ELR (cell line): ENCODE measurements at places on chromosomes 4 and X.

DNA sequence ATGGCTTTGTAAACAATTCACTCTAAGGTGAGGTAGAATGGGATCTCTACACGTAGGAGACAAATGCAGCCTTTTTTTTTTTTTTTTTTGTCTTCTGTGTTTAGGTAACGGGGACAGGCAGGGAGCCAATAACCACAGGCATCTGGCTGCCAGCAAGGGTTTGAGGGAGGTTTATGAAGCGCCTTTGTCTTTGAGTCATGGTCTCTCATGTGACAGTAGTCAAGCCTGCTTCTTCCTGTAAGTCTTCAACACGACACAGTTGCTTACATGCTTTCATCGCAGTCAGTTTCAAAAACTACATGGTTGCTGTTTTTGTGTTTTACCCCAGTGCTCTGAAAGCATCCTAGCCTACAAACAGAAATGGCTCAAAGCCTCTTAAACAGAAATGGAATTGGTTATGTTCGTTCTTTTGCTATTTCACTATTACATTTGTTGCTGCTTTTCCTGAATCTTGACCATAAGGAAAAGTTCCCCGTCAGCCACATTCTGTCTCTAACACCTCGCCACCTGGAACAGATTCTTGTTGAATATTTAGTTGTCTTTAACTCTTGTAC is 127.8 kb upstream of the METTL14 start:
- peak; percentile 83 for DNase-seq

- DNase-seq = no peak
Observed at GRCh38 chrX:140292961-140293360, 211.9 kb downstream of the SOX3 start.

DNA sequence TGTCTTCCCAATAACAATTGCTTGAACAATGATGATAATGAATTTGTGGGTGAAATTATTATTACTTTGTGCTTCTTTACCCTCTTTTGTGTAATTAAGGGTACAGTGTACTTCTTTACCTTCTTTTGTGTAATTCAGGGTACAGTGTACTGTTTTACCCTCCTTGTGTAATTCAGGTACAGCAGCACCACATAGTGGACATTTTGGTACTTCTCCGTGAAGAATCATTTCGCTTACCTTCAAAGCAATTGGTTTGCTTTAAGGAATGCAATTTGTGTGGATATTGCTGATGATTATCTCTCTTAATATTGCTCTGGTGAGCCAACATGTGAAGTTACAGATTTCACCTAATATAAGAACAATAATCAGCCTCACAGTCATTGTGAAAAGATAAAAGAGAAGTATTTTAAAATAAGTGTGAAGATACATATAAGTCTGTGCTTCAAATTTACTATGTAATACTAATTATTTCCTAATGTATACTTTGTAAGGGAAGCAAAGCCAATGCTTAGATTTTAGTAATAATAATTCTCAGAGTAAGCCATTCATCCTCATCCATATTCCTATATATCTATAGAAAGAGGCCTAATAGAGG is 27.2 kb upstream of the SEC24B start:
- peak; percentile 59 for DNase-seq

DNA sequence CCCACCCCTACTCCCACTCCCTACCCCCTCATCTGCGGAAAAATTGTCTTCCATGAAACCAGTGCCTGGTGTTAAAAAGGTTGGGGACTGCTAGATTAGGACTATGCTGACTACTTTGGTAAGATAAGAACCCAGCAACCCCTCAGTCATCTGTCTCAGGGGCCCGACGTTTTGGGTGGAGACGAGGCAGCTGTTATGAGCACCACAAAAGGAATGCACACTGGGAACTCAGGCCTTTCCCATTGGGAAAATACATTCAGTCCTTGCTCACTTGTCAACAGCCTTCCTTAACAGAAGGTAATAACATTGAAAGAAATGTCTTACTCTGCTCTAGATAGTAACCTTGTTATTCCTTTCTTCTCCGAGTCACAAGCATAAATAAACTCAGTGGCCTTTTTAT is 310.8 kb downstream of the AFF2 start:
- no peak for DNase-seq

DNA sequence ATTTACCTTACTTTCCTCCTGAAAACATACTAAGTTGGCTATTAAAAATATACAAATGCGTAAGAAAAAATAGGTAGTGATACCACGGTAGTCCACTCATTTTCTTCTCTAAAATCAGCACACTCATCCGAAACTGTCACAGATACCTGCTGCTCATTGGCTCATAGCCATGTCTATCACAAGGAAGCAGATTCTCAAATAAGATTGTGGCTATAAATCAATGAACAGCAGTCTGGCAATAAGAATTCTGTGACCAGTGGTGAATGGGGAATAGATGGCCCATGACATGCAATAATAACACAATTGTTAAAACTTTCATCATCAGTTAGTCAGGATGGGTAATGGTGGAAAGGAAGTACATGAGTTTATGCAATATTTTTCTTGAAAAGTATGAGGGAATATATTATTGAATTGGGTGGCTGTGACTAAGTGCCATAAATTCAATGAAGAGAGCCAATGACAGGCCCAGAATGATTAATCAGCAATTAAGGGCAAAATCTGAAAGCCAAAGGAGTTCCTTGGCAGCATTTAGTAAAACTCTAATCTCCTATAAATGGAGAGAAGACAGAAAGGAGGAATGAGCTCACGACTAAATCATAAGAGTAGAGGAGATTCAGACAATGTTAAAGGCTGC is 202.3 kb upstream of the NEIL3 start:
- DNase-seq = no peak

- no peak for DNase-seq
Observed at GRCh38 chr4:53116954-53117353, 248.9 kb downstream of the SCFD2 start.

GRCh38 chrX:68892651-68893050 is 63.8 kb downstream of the EFNB1 start:
- no peak for DNase-seq

DNA sequence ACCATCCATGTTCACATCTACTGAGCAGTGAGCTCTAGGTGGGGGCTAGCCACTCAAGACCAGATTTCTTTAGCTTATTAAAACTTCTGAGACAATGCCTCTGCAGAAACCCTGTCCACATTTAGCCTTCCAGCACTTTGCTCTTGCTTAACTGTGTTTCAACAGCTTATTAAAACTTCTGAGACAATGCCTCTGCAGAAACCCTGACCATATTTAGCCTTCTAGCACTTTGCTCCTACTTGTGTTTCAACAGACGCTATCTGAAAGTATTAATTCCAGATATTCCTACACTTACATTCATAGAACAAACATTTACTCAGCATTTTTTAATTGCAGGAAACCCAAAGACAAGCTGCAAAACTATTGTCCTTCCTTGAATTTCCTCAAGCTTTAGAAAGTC is 91.9 kb downstream of the SEL1L3 start:
- DNase-seq = no peak

DNA sequence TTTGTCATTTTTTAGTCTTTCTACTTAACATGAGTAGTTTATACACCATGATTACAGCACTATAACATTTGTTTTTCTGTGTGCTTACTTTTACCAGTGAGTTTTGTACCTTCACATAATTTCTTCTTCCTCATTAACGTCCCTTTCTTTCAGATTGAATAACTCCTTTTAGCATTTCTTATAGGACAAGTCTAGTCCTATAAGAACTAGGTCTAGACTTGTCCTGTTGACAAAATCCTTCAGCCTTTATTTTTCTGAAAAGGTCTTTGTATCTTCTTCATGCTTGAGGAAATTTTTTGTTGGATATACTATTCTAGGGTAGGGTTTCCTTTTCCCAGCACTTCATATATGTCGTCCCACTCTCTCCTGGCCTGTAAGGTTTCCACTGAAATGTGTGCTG is 253.3 kb upstream of the ARHGAP24 start:
- DNase-seq = no peak

DNA sequence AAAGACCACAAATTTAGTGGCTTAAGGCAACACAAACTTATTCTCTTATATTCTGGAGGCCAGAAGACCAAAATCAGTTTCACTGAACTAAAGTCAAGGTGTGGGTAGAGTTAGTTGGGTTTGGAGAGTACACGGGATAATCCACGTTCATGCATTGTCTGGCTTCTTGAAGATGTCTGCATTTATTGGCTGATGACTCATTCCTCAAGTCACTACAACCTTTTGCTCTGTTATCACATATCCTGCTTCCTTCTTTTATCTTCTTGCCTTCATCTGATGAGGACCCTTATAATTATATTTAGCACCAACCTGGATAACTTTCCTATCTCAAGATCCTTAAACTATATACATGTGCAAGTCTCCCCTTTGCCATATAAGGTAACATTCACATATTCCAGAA is 590.0 kb downstream of the FSTL5 start:
- peak; percentile 40 for DNase-seq

DNA sequence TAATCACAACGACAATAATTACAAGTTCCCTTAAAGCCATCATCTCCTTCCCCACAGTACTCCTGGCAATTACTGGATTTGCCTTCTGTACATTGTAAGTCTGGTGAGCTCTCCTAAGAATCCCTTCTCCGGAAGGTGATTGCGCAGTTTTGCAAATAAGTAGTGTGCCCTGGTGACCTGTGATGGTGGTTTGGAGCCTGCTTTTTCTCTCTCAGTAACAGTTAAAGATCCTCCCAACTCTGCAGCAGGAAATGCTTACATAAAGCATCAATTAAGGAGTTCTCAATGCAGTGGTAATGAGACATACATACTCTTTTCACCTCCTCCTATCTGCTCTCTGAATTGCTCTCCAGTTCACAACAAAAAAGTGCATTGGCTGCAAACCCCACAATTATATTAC is 159.7 kb downstream of the SH2D1A start:
- DNase-seq = no peak

DNA sequence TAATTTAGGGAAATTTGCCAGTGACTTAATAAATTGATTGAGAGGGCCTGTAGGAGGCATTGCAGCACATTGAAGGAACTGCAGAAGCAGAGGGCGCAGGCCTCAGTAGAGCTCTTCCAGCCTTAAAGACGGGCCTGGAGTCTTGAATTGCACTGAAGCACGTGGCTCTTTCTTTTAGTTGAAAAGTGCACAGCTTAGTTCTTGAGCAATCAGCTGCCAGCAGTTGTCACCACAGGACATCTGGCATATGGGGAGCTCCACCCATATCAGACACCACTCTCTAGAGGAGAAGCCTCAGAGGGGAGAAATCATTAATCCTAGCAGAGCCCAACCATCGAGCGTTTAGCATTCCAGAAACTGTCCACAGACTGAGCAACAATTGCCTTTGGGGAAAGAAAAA is 16.0 kb upstream of the FGF16 start:
- DNase-seq = no peak

GRCh38 chr4:150462743-150463142 is 119.2 kb upstream of the MAB21L2 start:
- DNase-seq = peak; percentile 20

DNA sequence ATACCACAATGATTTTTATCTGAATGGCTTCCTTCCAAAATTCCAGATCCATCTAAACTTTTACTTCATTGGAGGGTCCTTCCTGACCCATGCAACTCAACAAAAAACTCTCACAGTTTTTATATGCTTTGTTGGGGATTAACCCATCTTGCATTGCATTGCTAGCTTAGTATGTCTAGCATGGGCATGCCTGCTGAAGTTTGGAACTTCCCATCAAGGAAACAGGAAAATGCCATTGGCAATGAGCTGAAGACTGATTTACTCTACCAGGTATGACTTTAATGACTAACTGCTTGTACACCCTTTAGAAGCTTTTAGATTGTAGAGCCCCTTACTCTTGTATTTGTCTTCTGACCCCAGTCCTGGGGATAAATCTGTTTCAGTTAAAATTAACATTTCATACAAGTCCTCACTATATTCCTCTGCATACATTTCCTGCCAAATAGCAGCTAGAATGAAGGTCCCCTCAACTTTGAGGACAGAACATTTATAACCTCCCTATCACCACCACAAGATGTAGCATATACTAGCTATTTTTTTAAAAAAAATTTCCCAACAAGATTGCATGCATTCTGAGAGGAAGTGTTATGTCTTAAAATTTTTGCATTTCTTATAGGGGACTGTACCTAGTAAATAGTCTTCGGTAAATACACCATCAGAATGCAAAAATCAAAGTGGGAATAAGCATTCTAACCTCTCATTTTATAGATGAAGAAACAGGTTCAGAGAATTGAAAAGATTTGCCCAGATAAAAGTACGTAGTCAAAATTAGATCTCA is 52.5 kb upstream of the ATXN3L start:
- no peak for DNase-seq

- DNase-seq = no peak
Observed at GRCh38 chrX:136029766-136030165, 44.5 kb downstream of the SLC9A6 start.

DNA sequence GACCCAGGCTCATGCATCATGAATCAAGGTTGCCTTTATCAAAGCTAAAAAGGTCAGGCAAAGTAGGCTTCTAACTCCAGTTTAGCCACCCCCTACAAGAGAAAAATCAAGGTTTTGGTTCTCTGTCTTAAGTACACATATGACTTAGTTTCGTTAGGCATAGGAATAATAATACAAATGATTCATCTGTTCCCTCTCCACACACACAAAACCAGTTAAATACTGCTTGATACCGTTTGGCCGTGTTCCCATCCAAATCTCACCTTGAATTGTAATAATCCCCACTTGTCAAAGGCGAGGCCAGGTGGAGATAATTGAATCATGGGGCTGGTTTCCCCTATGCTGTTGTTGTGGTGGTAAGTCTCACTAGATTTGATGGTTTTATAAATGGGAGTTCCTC is 226.2 kb downstream of the HS6ST2 start:
- DNase-seq = no peak

DNA sequence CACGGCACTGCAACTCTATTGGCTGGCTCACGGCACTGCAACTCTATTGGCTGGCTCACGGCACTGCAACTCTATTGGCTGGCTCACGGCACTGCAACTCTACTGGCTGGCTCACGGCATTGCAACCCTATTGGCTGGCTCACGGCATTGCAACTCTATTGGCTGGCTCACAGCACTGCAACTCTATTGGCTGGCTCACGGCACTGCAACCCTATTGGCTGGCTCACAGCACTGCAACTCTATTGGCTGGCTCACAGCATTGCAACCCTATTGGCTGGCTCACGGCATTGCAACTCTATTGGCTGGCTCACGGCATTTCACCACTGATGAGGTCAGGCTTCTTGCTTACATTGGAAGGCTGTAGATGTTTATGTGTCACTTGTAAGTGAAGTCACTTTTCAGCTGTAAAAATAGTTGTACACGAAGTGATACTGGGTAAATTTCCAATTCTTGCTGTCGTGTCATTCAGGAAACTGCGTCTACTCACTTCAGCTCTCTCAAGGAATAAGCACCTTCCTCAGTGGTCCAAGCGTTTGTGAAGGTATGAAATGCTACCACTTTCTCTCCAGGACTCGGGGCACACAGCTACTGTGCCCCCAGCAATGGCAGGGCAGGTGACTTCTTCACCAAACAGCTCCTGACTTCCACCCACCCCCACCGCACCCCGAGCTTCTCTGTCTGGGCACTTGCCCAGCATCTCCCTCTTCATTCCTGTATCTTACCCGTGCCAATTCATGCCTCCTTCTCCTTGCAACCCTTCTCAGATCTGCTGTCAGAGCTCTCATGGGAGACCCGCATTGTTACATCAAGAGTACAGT is 141.3 kb downstream of the AFAP1 start:
- peak; percentile 20 for DNase-seq

GRCh38 chrX:2145692-2146367 is 354.9 kb downstream of the DHRSX start:
- no peak for DNase-seq

GRCh38 chrX:94676285-94676684 is 1002.3 kb downstream of the FAM133A start:
- no peak for DNase-seq
